ENCODE measurements at places on chromosomes 1 and 21.
A peak's percentile ranks its signal among the peaks of the same experiment; 100 is the strongest.

- DNase-seq: no peak
These were observed 56.2 kb downstream of the LGR6 start for GRCh38 chr1:202249846-202250245.

- no peak for DNase-seq
These were observed 3.8 kb downstream of the PTAFR start for GRCh38 chr1:28172713-28173150.

- no peak for DNase-seq
These were observed 137.2 kb downstream of the ADGRL2 start for GRCh38 chr1:81937791-81938450.

- no peak for DNase-seq
These were observed 26.3 kb upstream of the TIAM1 start for GRCh38 chr21:31370281-31370892.

DNA sequence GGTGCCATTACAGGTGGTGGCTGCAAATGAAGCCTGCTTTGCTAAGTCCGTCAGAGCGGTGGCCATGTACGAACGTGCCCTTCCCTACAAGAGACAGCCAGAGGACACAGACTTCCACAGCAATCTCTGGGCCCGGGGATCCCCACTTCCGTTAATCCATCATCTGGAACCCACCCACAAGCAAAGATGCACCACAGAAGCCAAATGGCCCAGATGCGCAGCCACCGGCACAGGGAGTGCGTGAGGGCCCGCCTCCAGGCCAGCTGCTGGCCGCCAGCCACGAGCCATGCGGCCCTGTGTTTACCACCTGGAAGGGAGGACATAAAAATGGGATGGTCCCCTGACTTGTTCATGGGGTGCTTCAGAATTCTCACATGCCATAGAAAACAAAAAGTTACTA, 22.1 kb downstream of the MRAP start:
- no peak for DNase-seq

DNA sequence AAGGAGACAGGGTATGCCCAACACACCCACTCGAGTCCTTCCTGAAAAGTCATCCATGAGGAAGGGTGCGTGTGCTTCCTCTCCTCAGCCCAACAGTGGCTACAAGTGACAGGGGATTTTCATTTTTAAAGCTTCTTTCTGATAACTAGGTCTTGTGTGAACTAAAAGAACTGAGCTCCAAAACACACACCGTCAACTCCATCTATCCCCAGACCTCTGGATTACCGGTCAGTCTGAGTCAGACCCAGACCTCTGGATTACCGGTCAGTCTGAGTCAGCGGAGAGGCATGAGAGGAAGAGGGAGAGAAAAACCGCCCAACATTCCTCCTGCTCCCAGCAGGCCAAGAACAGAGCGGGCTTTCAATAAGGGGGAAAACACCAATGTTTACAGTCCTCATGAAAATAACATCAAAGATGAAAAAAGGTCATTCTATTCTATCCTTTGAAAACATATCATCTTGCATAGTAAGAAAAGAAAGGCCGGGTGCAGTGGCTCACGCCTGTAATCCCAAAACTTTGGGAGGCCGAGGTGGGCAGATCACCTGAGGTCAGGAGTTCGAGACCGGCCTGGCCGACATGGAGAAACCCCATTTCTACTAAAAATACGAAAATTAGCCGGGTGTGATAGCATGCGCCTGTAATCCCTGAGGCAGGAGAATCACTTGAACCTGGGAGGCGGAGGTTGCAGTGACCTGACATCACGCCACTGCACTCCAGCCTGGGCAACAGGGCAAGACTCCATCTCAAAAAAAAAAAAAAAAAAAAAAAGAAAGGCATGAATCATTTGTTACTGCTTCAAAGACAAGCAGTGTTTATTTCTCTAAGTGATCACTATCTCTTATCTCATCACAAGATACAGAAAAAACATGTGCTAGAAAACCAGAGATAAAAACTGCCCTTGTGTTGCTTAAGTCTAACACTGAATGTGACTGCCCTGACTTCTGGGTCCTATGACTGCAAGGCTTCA, 3.4 kb downstream of the PTTG1IP start:
- DNase-seq: no peak

DNA sequence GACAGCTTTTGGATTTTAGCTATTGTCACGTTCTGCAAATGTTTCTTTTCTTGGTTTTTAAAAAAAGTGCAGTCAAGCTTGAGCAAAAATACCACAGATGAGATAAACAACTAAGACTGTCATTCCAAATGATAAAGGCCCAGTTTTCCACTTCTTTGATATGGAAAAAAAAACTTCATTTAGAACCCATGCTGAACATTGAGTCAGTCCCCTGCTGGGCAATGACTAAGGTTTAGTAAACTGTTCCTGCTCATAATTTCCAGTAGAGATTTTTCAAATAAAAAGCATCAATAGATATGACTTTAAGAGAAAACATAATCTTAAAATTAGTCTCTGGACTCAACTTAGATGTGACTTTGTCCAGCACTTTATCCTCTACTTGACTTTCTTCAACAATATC, 167.9 kb upstream of the C8B start:
- no peak for DNase-seq

GRCh38 chr1:208979776-208980175, 603.7 kb upstream of the CAMK1G start:
- DNase-seq: no peak

DNA sequence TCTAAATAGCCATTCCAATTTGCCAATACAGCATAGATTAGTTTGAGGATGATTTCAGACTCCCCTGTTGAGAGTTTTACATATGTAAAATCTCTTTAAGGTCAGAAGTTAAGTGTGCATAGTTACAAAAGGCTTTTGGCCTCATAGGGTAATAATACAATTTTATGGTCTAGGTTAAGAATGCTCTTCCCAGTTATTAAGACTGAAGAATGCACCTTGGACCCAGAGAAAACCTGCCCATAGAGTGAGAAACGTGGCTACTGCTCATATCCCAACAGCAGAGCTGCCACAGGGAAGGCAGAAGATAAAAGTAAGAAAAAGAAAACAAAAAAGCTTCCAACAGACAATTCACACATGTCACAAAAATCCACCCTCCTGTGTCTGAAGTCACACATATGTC, 255.9 kb downstream of the LMO4 start:
- DNase-seq: no peak

- no peak for DNase-seq
These were observed 222.5 kb downstream of the SLC45A1 start for GRCh38 chr1:8540261-8540941.

DNA sequence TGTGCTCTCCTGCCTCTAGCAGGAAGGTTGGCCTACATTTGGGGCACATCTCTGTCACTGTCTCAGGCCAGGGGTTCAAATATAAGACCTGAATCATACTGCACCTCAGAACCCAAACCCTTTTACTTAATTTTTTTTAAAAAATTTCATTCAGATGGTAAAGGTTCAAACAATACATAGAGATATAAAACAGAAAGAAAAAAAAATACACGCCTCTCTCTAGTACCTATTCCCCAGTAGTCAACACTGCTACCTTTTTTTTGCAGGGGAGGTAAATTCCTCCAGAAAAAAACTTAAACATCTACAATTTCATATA, 32.9 kb downstream of the MAPKAPK2 start:
- no peak for DNase-seq

DNA sequence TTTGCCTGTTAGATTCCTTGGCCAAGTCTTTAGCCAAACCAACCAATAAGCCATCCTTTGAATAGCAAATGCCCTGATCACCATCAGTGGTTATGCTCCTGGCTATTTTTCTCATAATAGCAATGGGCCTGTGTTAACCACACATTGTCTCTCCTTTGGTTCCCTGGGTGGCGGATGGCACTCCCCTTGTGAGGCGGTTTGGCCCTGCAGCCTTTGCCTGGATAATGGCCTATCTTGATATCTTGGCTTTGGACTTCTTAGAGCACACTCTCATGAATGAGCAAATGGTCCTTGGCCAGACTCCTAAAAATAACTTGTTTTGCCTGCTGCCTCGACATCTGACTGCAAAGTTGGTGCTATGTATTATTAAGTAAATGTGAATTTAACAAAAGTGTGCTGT, 22.4 kb upstream of the ZBTB18 start:
- no peak for DNase-seq

GRCh38 chr1:192045131-192045530, 113.1 kb upstream of the RGS18 start:
- DNase-seq: no peak

DNA sequence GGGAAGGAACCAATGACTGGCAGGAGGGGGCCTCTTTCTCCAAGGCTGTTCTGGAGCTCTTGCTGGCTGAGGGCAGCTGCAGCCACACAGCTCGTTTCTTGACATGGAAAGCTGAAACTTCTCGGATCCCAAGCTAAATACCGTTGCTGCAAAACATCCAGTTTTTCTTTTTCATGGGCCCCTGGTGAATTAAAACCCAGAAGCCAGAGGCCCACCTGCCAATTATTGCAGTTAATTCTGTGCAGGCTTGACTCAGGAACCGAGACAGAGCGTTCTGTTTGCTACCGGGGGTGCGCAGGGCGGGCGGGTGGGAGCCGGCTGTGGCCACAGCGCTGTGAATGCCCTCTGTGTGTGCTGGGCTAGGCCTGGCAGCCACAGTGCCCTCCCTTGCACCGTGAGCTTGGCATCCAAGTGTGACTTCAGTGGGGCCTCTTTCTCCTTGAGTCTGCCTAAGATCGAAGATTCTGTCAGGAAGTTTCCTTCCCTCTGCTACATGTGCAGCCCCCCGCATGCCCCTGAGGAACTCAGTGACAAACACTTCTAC, 19.9 kb upstream of the KCNE2 start:
- DNase-seq: no peak

DNA sequence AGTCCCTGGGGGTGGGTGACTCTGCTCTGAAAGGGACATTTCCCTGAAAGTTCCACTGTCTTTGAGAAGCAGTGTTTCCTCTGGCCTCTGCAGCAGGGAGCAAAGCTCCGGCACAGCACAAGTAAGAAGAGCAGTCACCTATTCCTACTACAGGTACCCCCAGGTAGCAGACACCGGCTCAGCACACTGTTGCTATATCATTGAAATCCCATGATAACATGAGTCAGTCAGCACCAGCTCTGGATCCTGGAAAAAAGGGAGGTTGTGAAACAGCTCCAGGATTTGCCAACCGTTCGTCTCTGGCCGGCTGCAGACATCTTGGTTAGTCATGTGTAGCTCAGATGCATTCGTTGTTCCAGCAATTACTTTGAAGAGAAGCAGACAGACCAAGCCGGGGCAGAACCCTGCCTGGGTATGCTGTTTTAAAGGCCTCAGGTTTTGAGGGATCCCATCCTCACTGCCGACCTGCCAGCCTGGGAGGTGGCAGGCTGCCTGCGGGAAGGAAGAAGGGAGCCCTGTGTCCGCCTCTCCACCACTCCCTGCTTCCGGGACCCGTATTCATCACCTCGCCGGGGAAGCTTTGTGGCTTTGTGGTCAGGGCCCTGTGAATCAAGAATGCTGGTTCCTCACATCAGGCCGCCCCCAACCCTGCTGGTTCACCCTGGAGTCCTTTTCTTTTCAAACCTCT, 139.2 kb downstream of the CLIC6 start:
- peak; percentile 2 for DNase-seq

DNA sequence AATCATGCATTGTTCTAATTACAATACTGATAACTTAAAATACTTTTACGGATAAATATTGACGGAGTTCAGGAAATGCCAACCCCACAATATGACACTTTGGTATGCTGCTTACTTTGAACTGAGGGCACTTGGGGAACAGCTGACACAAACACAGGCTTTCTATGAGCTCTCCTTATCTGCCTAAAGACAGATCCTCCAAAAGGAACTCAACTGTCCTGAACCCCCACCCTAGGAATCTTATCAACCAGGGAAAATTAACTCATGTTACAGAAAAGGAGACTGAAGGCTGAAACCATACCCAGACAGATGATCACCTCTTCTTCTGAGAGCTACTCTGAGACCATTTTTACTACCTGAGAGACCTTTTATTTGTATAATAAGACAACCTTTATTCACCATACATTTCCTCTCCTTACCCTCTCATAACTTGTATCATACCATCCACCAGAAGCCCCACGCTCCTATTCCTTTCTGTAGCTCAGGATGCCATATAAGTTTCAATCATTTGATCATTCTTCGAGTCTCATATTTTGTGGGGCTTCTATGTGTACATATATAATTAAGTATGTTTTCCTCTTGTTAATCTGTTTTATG, 239.5 kb downstream of the FAF1 start:
- no peak for DNase-seq

DNA sequence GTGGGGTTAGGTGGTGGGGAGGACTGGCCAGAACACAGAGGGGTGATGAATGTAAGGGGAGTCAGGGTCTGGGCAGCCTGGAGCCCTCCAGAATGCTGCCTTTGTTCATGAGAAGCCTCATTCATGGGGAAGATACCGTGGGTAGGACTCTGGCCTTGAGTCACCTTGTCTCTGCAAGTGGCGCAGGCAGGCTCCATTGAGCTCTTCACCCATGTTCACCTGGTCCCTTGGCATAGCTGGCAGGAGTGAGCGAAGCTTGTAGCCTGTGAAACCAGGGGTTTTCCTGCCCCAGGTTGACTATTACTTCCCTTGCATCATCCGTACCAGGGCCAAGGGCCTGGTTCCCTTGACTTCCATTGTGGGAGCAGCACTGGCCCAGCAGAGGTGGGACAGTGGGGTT, 25.8 kb downstream of the SOX13 start:
- DNase-seq: no peak

GRCh38 chr1:20075345-20075744, 5.4 kb downstream of the PLA2G5 start:
- no peak for DNase-seq

DNA sequence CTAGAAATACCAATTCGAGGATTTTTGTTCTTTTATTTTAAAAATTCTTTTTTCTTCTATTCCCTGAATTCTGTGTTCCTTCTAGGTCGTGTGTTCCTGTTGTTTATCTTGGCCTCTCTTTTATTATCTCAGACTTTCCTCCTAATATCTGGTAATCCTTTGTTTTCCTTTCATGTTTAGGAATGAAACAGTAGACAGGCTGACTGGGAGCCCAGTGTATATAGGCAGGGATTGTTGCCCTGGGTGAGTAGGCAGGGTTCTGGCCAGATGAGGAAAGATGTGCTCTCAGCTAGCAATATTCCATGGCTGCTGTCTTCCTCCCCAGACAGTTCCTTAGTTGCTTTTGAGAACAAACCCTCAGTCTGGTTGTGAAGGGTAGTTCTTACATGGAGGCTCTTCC, 161.8 kb upstream of the PDE4B start:
- no peak for DNase-seq

DNA sequence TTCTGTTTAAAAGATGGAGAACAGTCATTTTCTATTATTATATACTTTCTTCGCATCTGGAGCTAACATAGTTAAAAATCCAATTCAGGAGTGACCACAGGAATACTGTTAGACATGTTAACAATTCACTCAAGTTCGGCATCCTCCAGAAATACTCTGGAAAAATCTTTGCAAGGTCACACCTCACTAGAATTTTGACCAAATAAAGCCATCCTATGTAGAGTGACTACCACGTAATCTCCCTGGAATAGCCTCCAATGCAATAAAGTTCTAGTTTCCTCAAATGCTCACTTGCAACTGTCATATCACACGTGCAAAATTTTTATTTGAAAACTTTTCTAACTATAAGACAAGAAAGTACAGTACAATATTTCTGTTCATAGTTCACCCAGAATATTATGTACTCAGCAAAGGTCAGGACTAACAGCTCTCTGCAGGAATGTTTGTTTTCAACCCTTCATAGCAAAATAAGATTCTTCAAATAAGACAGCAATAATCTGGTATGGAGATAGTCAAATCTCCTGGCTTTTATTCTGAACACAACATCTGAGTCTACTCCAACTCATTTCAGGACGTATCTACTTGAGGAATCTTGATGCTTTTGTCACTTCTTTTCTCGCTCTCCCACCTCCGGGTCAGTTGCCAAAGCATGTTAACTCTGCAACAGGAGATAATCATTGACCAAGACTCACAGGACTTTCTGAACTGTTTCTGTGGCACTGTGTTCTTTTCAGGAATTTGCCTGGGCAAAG, 82.6 kb downstream of the GDAP2 start:
- DNase-seq: no peak

GRCh38 chr21:35420656-35421055, 371.6 kb upstream of the RUNX1 start:
- no peak for DNase-seq

Measured in stimulated activated CD4-positive, alpha-beta T cell treated with anti-CD3 and anti-CD28 coated beads, Interleukin-1b, Interleukin-23, amount 100 ng/mL, for 1 hour (primary cell).